ENCODE measurements at places on chromosomes 12 and 14.
A peak's percentile ranks its signal among the peaks of the same experiment; 100 is the strongest.

DNA sequence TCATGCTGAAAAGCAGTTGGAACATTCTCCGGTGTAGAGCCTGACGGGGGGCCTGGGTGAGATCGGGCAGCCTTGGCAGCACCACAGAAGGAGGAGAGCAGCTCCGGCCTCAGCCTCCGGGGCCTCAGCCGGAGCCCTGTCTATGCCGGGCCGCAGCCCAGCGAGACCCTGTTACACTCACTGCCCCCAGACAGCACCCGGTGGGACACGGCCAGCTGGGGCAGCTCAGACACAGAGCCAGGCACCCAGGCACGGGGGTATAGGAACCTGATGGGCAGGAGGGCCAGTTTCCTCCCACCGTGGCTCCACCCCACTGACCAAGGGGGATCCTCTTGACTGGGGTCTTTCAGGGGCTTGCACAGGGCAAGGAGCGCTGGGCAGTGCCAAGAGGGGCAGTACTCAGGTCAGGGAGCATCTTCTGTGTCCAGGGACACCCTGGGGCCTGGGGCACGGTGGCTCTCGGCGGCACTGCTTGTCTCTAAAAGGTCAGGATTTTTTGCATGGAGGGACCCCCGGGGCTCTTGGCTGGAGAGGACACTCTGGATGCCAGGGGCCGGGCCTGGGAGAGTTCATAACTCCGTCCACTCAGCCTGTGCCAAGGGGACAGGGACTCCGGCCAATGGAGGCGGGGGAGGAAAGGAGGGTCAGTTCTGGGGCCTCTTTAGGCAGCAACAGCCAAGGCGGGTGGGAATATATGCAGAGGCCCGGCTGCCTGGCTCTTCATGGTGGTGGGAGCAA lies 9.4 kb downstream of the INF2 start:
- DNase-seq, result no peak

- DNase-seq, result no peak
Measured at GRCh38 chr12:20865873-20866272, 55.4 kb downstream of the SLCO1B3 start.

GRCh38 chr14:70654632-70655031 lies 12.9 kb downstream of the TTC9 start:
- DNase-seq, result no peak

- DNase-seq, result no peak
Measured at GRCh38 chr12:22299294-22299912, 35.1 kb downstream of the ST8SIA1 start.

DNA sequence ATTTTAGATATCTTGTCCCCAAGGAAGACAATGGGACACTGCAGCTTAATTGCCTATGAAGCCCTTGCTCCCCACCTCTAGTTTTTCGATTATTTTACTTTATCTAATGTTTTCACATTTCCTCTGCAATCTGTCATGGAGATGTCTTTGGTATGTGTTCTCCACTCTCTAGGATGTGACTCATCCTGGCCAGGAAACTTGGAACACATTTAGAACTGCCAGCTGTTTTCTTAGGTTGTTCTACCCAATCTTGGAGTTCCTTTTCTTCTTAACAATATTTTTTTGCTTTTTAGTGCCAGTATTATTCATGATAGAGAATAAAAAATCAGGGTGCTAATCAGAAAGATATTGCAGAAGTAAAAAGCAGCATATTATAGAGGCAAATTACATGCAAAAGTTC lies 101.7 kb upstream of the CLEC14A start:
- DNase-seq, result no peak

DNA sequence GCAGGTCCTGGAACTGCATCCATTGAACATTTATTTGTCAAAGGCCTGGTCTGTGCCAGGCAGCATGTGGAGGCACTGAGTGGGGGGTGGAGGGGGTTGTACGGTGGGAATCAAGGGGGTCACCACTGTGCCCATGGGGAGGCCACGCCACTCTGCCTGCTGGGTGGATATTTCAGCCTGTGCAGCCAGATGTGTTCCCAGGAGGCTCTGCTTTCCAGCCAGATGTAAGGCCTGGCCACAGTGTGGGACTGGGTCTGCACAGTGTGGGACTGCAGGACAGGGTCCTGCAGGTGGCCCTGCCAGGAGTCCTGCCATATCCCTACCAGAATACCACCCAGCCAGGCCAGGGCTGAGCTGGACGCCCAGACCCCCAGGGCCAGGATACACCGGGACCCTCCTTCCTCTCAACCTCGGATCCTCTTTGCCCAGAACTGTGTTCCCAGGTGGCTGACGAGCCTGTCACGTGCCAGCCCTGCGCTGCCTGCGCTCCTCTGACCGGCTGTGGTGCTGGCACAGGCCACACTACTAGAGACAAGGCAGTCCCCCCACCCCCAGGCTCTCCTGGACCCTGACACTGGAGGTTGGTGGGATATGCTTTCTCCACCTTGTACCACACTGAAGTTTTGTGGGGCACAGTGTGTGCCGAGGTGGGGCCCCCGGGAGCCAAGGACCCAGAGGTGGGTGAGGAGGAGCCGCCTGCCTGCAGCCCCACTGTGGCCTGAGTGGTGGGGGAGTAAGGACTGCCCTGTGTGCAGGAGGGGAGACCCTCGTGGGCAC lies 17.5 kb downstream of the XRCC3 start:
- no peak for DNase-seq

DNA sequence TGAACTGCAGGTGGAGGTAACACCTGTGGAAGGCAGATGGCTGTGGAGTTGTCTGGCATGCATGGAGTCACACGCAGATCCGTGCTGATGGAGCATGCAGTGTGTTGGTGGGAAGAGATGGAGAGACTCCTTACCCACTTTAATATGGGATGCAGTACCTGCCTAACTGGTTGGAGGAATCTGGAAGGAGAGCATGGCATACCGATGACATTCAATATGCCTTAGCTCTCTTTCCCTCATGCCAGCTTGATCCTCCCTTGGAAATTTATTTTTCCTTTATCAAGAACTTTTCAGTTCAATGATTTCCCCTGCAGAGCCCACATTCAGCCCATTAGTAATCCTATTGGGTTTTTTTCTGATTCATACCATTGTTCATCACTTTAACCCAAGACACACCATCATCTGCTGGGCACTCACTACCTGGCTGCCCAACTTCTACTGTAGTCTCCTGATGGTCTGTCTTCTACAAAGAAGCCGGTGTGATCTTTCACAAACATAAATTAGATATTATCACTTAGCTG lies 25.9 kb upstream of the NR2C1 start:
- no peak for DNase-seq

GRCh38 chr12:56749359-56749758 lies 2.8 kb downstream of the PRIM1 start:
- peak; percentile 59 for DNase-seq

DNA sequence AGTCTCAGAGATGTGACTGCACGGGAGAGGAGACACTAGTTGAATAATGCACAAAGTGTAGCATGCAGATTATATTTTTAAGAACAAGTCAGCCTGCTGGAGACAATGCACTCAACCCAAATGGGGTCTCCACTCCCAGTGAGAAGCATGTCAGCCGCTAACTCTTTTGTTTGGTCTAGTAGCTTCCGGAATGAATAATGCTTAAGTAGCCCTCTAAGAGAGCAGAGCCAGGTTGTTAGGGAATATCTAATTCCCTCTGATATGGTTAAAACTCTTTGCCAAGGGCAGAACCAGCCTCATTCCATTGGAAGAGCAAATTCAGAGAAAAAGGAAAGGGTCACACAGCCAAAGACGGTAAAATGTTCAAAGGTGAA lies 80.4 kb downstream of the DAD1 start:
- no peak for DNase-seq

DNA sequence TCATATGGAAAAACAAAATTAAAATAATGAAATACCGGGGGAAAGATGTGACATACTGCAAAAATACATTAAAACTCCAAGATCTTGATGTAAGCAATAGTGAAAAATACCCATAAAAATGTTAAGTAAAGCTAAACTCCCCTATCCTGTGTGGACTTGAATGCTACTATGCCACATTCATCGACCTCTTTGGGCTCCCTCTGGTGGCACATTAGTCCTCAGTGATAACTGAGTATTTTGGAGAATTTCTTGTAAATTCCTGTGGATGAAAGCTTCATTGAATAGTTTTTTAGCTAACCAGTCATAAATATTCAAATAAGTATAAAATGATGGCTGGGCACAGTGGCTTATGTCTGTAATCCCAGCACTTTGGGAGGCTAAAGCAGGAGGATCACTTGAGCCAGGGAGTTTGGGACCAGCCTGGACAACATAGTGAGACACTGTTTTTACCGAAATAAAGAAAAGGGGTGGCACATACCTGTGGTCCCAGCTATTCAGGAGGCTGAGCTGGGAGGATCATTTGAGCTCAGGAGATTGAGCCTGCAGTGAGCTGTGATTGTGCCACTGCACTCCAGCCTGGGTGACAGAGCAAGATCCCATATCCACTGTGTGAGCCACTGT lies 42.4 kb upstream of the SGPP1 start:
- DNase-seq, result peak; percentile 75

- no peak for DNase-seq
Measured at GRCh38 chr12:128536810-128537209, 269.8 kb downstream of the TMEM132C start.

DNA sequence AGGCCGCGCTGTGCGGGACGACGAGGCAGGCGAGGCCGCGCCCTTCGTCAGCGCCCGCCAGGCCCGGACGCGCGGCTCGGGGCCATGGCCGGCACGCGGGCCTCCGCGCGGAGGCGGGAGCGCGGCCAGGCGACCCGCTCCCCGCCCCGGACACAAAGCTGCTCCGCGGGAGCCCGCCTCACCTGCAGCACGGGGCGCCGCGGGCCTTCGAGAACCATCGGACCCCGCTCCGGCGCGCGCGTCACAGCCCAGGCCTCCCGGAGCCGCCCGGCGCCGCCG lies 342 bp downstream of the DICER1 start:
- DNase-seq, result peak; percentile 56

DNA sequence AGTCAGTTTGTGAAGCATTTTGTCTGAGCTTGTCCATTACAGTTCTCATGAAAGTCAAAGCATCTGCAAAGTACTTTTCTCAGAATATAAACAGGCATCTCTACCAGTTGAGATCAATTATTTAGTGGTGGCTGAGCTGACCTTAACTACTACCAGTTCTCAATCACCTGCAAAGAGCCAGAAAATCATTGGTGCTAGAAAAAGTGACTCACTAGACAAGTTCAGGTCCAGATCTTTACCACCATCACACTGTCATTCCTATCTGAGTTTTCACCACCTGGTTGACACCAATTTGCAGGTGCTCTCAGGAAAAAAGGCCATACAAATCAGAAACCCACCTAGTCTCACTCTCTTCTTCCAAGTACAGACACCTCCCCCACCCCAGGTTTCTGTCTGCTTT lies 33.3 kb downstream of the ITPR2 start:
- no peak for DNase-seq

- DNase-seq, result no peak
Measured at GRCh38 chr14:29857551-29857950, 70.1 kb downstream of the PRKD1 start.

DNA sequence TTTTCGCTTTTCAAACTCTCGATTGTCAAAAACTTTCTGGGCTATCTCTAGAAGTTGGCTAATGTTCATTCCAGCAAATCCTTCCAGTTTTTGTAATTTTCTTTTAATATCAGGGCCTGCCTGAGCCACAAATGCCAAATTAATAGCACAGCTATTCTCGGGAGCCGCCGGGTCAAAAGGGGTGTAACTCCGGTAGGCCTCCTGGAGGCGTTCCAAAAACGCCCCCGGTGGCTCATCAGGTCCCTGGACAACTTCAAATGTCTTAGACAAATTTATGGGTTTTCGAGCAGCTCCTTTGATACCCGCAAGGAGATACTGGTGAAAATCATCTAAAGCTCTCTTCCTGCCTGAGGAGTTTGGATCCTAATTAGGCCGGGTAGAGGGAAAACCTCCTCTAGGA lies 117.9 kb upstream of the PZP start:
- peak; percentile 12 for DNase-seq

- peak; percentile 59 for DNase-seq
Measured at GRCh38 chr12:89439941-89440340, 84.7 kb downstream of the GALNT4 start.

DNA sequence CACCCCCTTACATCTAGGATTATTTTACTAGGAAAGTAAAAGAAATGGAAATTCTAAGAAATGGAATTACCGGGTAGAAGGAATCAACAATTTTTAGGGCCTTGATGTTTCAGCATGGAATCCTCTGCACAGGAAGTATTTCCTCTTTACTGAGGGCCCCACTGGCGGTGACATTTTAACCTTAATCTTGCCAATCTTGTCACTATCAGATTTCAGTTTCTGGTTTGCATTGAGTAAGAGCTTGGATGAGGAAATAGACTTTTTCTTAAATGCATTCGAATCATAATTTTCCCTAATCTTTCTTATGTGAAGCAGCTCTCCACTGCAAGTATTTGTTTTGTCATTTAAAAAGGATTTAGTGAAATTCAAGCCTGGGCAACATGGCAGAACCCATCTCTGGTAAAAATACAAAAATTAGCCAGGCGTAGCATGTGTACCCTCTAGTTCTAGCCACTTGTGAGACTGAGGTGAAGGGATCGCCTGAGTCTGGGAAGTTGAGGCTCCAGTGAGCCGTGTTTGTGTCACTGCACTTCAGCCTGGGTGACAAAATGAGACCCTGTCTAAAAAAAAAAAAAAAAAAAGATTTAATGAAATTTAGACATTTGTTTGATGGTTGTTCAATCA lies 40.7 kb downstream of the TPCN1 start:
- peak; percentile 70 for DNase-seq

- no peak for DNase-seq
Measured at GRCh38 chr12:104475271-104475670, 18.5 kb downstream of the CHST11 start.

- no peak for DNase-seq
Measured at GRCh38 chr14:54446161-54446693, 5.1 kb upstream of the CNIH1 start.

- DNase-seq, result no peak
Measured at GRCh38 chr12:47590771-47591360, 115.0 kb downstream of the RPAP3 start.

- DNase-seq, result no peak
Measured at GRCh38 chr14:23550812-23551265, 726 bp downstream of the ZFHX2 start.

GRCh38 chr14:95547272-95547625 lies 12.4 kb downstream of the GLRX5 start:
- no peak for DNase-seq

- no peak for DNase-seq
Measured at GRCh38 chr14:55915456-55915855, 202.8 kb upstream of the PELI2 start.

- DNase-seq, result peak; percentile 51
Measured at GRCh38 chr12:104975587-104976343, 10.4 kb upstream of the NOPCHAP1 start.

DNA sequence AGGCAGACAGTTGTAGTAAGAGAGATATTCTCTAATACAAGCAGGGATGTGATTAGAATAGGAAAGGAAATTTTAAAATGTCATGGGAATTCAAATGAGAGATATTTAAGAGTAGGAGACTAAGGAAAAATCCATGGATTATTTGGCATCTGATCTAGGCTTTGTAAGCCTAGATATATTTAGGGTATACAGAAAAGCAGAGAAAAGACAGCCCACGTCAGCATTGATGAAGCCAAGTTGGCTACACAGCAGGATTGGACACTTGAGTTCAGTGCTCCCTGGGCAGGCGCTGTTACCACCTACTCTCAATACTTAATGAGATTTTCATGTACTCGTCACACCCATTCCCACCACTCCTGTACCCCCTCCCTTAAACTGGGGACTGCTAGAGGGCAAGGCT lies 1.7 kb upstream of the KCNJ8 start:
- DNase-seq, result no peak

- DNase-seq, result no peak
Measured at GRCh38 chr14:94117856-94118255, 7.3 kb downstream of the IFI27 start.
